T-helper 9 cell (primary cell): ENCODE measurements at places on chromosomes 13 and 19.

- no peak for DNase-seq
Measured at GRCh38 chr13:83995930-83996329, 113.7 kb upstream of the SLITRK1 start.

GRCh38 chr19:19554074-19555023 is 16.3 kb downstream of the CILP2 start:
- peak; percentile 60 for DNase-seq

DNA sequence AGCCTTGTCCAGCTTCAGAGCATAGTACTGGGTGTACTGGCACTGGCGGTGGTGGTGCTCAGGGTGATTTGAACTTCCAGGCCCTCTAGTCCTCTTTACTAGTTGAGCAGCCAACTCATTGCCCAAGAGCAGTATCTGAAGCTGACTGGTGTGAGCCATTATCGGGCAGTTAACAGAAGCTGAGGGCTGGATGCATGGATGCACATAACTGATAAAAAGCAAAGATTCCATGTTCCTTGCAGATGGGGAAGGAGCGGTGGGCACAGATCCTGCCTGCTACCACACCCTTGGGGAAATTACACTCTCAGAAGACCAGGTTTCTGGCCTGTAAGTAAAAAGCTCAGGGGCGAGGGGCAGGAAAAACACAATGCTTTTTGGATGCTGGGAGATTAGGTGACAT is 499.4 kb upstream of the ARGLU1 start:
- DNase-seq, result no peak

- no peak for DNase-seq
Measured at GRCh38 chr13:51276636-51277035, 54.4 kb downstream of the FAM124A start.

DNA sequence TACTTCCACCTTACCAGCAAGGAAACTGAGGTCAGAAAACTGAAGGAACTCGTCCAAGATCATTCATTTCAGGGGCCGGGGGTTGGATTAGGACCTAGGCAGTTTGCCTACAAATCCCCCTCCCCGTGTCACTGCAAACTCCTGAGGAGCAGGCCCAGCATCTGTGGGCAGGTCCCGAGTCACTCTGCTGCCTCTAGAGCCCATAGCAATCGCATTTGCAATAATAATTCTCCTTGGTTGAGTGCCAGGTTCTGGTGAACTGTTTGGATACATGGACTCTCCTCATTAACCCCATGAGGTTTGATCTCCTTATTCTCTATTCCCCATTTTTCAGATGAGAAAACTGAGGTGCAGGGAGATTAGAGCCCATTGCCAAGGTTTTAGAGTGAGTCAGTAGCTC is 903 bp downstream of the PIN1 start:
- no peak for DNase-seq

GRCh38 chr13:76622315-76623040 is 263.7 kb downstream of the KCTD12 start:
- DNase-seq, result no peak

DNA sequence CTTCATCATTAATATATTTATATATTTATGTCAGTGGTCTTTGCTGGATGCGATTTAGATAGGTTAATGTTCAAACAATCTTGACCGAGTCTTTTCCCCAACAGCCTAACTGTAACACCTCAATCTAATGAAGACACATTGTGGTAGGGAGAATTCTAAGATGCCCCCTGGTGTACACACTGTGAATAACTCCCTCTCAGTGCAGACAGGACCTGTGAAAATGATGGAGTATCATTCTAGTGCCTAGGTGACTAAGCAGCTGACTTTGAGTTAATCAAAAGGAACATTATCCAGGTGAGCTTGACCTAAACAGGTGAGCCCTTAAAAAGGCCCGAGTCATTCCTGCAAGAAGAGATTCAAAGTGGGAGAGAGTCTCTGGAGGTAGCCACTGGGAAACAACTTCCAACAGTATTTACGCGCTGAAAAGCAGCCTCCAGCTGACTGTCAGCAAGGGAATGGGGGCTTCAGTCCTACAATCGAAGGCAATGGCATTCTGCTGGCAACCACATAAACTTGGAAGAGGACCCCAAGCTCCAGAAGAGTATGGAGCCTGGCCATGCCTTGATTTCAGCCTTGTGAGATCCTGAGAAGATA is 28.0 kb upstream of the KBTBD7 start:
- peak; percentile 17 for DNase-seq

GRCh38 chr13:65159803-65160202 is 2070.3 kb downstream of the PCDH9 start:
- no peak for DNase-seq

- DNase-seq, result no peak
Measured at GRCh38 chr13:66506979-66507378, 723.2 kb downstream of the PCDH9 start.
